ENCODE measurements at places on chromosomes 11 and 22.

DNA sequence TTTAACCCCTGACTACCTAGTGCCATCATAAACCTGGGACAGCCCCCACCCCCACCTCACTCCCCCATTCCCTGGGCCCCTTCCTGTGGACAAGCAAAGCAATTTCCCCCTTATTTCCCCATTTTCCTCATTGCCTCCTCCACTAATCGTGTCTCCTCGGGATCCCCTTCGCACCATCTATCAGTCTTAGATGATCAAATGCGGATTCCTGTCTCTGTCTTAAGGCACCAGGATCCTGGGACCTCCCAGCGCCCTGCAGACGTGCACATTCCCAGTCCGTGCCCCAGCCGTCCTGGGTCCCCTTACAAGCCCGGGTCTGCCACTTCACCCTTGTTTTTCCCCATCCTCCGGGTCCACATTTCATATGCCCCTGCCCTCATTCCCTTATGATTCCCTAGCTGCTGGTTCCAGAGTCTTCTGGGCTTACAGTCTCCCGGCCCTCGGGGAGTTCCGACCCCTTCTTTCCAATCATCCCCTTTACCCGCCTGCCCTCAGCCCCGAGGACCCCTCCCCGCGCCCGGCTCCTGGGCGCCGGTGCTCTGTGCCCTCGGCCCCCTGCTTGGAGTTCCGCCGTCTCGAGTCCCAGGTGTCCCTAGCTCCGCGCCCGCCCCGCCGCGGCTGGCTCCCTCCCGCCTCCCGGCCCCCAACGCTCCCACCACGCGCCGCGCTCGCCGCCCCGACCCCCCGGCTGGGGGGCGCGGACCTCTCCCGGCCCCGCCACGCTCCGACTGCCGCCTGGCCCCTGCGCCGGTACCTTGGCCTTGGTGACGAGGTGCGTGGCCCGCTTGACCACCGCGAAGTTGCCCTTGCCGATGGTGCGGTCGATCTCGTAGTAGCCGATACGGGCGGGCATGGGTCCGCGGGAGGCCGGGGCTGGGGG is 599 bp downstream of the SIK3 start:
- peak; percentile 46 for DNase-seq

DNA sequence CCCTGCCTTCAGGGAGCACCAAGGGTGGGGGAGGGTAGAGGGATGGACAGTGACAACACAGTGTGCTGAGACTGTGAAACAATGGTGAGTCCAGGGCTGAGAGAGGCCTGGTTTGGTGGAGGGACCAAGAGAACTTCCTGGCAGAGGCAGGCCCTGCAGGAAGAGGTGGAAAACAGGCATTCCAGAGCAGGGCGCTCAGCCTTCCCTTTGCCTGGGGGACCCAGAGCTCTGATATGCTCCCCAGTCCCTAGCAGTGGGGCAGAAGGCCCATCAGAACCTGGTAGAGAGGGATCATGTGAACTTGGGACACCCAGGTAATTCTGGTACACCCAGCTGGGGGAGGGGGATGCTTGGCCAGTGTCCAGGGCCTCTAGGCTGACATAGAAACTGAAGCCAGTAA is 17.2 kb upstream of the UVRAG start:
- no peak for DNase-seq

DNA sequence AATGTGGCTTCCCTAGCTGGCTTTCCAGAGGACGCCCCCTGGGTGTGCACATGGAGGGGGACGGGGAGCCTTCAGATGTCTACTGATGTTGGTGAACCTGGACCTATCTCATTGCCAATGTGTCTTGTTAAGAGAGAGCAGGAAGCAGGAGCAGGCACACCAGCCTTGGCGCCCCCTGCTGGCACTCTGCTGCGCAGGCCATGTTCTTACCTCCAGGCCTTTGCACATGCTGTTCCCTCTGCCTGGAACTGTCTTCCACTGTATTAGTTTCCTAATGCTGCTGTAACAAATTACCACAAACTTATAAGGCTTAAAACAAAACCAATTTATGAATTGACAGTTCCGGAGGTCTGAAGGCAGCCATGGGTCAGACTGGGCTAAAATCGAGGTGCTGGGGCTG is 23.6 kb upstream of the MN1 start:
- no peak for DNase-seq

DNA sequence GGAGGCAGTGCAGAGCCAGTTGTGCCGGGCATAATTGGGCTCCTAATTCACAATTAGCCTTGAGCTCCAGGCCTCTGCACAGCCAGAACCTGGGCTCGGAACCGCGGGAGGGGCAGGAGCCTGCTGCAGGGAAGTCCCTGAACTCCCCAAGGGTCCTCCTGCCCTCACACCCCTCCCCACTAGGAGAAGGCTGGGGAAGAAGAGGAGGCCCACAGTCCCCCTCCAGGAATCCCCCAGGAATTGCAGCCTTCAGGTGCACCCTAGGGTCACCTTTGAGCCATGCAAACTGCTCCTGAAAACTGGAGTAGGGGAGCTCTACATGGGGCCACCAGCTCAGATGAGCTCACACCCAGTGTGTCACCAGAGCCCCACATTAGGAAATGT is 93.8 kb upstream of the LMO1 start:
- DNase-seq = no peak

DNA sequence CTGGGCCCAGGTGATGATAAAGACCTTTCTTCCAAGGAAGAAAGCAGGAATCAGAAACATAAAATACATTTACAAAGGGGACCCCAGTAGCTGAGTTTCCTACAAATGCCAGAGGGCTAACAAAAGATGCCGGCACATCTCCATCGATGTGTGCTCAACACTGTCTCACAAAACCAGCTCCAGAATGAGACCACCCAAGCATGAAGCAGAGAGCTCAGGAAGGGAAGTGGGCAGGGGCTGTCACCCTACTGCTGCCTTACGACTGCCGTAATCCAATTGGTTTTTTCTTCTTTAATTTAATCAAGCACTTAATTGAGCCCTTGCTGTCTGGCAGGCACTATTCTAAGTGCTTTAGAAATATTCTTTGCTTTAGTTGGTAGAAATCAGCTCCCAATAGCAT is 26.1 kb downstream of the SMCO4 start:
- no peak for DNase-seq

DNA sequence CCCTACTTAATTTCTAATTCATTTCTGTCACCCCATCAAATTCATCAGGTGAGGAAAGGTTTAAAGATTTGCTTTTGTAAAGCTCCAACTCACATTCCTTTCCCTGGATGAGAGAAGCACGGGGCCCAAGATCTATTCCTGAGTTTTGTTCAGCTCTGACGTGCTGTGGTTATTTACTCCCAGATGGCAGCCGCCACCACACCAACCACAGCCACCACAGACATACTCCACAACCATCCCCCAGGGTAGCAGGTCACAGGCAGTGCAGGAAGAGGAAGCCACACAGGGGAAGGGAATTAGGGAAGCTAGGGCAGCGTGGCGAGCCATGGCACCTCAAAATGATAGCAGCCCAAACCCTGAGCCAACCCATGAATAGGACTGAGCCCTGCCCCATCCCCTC is 63.5 kb upstream of the CSNK2A3 start:
- DNase-seq = no peak

DNA sequence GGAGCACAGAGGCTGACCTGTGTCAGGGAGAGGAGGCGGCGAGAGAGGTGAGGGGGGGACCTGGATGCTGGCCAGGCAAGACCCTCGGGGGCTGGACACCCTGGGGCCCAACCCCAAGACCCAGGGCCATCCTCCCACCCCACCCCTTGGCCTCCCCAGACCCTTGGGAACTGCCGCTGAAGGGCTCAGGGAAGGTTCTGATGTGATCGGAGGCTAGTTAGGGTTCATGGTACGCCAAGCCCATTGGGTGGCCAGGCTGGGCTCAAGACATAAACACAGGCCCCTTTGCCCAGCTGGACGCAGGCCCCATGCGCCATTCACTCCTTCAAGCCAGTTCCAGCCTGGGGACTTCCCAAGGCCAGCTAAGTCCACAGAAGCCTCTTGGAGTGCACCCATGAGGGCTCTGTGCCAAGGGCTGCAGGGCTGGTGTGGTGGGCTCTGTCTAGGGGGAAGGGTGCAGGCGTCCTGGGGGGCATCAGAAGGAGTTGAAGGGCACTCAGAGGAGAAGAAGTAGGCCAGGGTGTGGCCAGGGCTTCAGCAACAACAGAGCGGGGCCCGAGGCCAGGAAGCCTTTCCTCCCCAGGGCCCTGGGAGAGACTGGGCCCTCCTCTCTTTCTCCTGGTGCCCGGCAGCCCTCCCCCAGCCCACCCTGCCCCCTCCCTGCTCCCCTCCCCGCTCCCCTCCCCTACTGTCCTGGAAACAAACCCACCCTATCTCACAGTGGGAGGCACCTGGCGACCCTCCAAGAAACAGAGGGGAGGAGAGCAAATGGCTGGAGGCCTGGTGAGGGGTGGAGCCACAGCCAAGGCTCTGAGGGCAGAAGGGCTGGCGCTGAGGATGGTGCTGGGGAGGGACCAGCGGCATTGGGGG is 12.9 kb downstream of the TSPAN32 start:
- no peak for DNase-seq

DNA sequence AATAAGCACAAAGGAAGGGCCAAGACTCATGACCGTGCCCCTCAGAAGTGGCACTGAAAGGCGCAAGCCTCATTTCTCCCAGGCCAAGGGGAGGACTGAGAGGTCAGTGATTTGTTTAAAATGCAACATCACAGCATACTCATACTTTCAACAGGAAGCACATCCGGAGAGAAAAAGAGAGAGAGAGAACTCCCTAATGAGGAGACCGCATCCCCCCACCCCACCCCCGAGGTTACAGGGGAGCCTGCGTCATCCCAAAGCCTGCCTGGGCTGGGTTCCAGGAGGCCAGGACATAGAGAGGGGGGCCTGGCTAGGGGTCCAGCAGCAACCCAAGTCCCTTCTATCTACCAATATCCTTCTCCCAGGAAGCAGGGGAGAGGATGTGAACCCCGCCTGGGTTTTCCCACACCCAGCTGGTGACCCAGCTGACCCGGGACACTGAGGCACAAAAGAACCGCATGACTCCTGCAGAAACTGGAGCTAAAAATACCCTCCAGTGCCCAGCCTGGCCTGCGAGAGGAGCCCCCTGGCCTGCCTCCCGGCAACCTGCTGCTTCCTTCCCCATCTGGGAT is 3.8 kb downstream of the CSNK1E start:
- no peak for DNase-seq

DNA sequence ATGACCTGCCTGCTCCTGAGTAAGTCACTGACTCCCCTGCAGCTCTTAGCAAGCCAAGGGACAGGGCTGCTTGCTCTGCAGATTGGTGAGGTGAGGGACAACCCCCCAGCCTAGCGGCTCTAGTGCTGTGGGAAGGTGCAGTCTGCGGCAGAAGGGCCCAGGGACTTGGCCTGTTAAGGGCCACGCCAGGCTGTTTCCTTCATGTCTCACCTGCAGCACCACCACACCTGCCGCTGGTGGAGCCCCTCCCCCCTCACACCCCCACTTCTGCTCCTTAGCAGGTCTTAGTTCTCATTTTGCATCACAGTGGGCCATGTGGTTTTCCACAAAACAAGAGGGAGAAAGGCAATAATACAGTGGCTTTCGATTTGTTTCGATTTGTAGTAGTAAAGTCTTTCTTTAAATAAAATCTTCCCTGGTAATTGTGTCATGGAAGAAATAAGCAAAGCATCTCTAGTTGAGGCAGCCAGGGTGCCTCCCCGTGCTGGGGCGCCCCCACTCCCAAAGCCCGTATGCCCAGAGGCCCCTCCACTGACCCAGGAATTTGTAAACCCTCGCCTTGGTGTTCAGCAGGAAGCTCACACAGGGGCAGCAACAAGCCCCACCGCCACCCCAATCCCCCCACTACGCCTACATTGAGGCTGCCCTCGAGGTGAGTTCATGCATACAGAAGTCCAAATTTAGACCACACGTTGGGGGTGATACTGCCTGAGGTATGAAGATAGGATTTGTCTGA is 86.5 kb upstream of the CLDN5 start:
- DNase-seq = peak; percentile 57

DNA sequence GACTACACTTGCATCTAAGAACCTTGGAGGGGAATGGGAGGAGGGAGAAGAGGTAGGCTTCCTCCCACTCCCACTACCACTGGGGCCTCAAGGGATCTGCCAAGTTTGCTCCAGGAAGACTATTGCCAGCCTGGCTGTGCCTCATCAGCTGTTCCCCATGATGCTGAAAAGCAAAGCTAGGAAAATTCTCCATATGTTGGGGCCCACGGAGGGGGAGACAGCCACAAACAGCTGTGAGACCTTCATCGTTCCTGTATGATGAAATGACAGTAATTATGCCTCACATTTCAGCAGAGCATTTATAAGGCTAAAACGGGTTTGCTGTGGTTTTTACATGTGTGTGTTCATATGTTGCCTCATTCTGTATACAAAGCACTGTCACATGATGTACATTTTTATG is 6.7 kb downstream of the DSCAML1 start:
- DNase-seq = no peak

- no peak for DNase-seq
These were observed 7.0 kb downstream of the MAP3K11 start for GRCh38 chr11:65606876-65607613.

All from stimulated activated effector memory CD8-positive, alpha-beta T cell treated with anti-CD3 and anti-CD28 coated beads, Interleukin-12 subunit alpha, Interleukin-12 subunit beta, amount 100 ng/mL, for 72 hours (primary cell).